ENCODE measurements at places on chromosomes 3 and 15.

- DNase-seq = no peak
Observed at GRCh38 chr3:137669519-137670060, 94.5 kb upstream of the SOX14 start.

GRCh38 chr15:30992249-30992864 is 929 bp upstream of the MTMR10 start:
- no peak for DNase-seq

DNA sequence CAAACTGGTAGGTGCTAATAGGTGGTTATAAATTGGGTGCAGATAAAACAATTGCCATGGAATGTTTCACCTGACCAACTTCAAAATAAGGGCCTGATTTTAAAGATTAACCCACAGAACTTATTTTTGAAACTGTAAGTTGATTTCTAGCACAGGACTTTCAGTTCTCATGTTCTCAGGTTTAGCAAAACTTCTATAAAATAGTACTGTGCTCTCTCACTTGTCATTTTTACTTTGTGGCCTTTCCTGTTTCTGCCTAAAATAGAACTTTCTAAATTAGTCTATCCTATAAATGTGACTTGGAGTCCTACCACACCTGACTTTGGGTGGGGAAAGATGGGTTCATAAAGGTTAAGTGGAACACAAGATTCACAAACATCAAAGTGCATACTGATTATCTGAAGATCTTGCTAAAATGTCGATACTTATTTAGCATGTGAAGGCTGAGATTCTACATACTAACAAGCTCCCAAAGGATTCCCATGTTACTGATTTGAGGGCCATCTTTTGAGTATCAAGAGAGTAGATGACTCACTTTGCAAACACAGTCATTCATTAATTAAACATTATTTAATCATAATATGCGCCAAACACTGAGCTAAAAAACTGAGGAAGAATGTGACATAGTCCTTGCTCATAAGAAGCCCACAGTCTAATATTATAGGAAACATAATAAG is 38.6 kb downstream of the BTLA start:
- no peak for DNase-seq

DNA sequence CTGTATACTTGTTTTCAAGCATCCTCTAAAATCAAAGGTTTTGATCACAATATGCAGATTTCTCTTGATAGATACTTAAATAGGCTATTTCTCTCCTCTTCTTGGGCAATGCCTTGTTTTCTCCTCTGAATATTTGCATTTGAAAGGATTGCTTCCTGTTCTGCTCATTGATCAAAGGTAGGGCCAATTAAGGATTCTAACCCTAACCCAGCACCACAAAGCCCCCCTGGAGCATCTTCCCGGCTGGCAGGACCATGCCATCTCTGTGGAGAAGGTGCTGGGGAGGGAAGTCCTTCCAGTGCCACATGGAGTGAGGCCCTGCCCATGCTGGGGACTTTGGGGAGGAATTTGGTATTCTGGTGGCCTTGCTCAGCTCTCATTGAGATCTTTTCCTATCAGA is 11.3 kb upstream of the NIPA2 start:
- no peak for DNase-seq

DNA sequence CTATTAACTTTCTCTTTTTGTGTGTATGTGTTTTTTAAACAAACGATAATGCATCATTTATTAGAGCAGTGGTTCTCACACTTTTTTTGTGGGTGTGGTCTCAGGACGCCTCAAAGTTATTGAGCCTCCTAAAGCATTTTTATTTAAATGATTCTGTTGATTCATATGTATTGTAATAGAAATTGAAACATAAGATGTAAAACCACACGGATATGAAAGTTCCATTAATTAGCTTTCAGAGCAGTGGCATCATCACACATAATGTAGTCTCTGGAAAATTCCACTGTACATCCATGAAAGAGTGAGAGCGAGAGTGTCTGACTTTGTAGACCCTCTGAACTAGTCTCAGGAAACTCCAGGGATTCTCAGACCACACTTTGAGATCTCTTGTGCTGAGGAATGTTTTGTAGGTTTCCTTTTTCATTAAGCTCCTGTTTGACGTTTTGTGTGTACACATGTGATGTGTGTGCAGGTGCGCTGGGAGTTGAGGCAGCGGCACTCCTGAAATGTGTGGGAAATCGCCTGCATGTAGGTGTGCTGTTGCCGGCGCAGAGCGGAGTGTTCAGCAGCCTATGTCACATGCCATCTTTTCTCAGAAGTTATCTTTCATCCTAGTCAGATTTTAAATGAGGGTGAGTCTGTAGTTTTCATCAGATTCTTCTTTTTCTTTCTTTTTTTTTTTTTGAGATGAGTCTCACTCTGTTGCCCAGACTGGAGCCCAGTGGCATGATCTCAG is 5.3 kb upstream of the TRAK1 start:
- no peak for DNase-seq

DNA sequence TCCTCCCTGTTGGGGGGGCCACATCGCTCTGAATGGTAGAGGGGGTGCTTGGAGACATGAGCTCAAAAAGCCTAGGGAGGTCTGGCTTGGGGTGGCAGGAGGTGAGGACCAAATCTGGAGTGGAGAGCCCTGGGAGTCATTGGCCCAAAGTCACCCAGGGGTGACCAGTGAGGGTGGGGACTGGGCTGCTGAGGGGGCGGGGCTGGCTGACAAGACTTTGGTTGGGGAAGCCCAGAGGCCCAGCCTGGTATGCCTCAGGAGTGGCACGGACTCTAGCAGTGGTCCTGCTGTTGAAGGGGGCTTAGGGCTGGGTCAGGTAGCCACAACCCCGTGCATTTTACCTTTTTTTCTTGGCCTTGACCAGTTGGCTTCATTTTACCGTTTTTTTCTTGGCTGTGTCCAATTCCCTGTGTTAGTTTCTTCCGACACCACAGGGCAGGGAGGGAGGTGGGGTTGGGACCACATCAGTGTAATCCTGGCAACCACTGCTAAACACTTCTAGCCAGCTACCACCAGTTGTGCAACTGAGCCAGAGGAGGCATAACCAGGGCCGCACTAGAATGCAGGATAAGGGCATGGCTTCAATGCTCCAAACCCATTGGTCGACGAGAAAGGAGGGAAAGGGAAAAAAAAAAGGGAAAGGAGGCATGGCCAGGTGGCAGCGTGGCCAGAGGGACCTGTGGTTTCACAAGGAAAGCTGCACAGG is 105.3 kb upstream of the C2CD4B start:
- DNase-seq = no peak

DNA sequence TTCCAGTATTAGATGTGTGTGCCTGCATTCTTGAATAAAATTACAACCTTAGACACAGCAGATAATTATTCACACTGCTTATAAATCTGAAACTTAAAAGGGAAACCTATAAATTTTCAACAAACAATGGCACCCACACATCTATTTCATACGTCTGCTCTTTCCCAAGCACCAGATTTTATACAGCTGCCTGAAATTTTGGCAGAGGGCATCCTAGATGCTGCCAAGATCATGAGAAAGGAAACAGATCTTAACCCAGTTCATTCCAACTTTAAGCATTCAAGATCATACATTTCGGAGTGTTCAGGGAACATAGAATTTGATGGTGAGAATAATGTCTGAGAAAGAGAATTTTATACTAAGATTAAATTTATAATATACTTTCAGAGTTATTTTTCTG is 53.1 kb downstream of the CLDN1 start:
- DNase-seq = no peak

DNA sequence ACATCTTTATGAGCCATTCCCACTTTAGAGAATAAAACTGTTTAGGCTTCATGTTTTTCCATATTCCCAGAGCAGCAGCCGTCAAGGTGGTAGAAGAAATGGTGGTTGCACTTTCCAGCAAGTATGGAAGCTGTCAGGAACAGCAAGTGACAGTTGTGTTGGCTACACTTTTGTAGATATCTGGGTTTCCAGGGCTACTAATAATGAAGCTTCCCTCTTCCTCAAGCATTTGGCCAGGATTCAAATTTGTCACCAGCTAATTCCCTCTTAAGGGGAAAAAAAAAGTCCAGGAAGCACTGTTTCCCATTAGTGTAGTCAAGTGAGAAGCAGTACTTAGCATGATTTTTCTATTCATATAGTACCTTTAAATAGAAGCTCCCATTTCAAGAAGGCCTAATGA is 252.8 kb downstream of the IGSF11 start:
- no peak for DNase-seq

- no peak for DNase-seq
Observed at GRCh38 chr15:43239732-43240491, 19.1 kb upstream of the EPB42 start.

DNA sequence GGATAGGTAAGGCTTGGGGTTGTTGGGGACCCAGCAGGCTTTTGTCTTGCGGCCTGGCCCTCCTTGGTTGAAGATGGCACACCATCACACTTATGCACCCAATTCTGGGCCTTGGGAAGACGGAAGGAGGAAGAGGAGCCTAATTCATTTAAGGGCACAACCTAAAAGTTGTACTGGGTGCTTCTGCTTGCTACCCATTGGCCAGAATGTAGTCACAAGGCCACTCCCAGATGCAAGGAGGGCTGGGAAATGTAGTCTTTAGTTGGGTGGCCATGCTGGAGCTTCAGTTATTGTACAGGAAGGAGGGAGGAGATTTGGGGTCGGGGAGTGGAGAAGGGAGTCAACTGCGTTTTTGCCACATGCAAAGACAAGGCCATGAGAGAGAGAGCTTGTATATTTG is 109.2 kb downstream of the TMEM266 start:
- peak; percentile 18 for DNase-seq

GRCh38 chr3:8485141-8485870 is 16.3 kb upstream of the LMCD1 start:
- DNase-seq = no peak

GRCh38 chr3:169813757-169814517 is 1.2 kb upstream of the LRRC34 start:
- peak; percentile 43 for DNase-seq

DNA sequence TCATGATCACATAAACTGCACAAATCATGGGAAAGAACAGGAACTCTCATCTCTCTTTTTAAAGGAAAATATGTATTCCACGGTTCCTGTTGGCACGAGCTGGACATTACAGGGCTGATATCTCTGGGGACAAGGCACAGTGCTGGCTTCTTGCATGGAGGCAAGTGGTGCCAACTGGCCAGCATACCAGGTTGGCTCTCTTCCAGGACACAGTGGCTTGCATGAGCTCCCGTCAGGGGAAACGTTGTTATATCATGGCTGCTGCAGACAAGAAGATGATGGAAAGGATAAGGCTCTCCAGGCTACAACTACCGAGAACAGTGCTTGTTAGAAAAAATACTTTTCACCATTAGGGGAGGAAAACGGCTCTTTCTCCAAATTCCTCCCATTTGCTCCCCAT is 283.9 kb downstream of the RORA start:
- no peak for DNase-seq

DNA sequence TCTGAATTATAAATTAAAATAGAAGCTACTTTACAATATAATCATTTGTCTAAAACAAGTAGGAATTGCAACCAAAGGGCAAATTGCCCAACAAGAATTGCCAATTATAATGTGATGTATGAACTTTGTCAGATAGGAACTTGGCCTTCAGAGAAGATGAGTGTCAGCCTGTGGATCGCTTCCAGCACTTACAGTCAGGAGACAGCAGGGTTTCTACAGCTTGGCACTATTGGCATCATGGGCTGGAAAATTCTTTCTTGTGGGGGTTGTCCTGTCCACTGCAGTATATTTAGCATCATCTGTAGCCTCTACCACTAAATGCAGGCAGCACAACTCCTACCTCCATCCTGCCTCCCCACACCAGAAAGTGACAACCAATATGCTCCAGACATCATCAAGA is 48.1 kb upstream of the CRBN start:
- no peak for DNase-seq

GRCh38 chr3:46325645-46326300 is 28.1 kb upstream of the CCR2 start:
- DNase-seq = no peak

GRCh38 chr15:25739687-25740121 is 123.4 kb downstream of the ATP10A start:
- peak; percentile 40 for DNase-seq

- no peak for DNase-seq
Observed at GRCh38 chr3:122714273-122714672, 33.6 kb downstream of the PARP14 start.

GRCh38 chr3:94626573-94626972 is 563.7 kb downstream of the NSUN3 start:
- no peak for DNase-seq

DNA sequence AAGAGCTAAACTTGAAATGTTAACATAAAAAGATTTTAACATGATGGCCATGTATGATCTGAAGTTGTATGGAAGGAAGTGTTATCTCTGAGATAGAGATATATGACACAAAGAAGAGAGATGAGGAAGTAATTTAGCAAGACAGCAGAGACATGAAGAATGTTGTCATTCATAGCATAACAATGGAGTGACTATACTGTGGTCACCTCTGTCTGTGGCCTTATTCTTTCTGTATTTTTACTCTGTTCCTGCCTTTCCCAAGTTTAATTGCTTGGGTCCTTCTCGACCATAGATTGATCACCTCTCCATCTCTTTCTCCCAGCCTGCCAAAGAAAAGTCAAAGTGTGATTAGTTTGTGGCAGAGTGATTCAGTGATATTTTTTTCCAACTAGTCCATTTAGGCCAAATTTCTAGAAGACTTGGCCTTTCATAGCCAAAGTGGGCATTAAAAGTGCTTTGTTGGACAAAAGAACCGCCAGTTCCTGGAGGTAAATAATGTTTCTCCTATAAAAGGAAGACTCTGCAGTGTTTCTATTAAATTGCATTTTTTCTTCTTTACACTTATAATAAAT is 711.9 kb downstream of the CADM2 start:
- no peak for DNase-seq

DNA sequence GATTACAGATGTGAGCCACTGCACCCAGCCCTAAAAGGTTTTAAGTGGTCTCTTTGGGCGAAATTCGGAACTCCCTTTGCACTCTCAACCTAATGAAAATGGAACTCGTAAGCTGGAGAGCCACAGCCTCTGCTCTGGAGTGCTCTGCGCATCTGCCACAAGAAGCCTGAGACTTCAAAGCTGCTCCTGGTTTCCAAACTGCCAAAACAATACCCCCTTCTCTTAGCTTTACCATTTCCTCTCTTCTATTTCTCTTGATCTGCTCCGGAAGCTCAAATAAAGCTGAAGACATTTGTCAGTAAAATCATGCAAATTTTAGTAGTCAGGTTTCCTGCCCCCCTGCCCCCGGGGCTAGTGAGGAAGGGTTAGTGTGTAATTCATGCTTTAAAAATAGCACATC is 312.7 kb downstream of the MFSD1 start:
- no peak for DNase-seq

DNA sequence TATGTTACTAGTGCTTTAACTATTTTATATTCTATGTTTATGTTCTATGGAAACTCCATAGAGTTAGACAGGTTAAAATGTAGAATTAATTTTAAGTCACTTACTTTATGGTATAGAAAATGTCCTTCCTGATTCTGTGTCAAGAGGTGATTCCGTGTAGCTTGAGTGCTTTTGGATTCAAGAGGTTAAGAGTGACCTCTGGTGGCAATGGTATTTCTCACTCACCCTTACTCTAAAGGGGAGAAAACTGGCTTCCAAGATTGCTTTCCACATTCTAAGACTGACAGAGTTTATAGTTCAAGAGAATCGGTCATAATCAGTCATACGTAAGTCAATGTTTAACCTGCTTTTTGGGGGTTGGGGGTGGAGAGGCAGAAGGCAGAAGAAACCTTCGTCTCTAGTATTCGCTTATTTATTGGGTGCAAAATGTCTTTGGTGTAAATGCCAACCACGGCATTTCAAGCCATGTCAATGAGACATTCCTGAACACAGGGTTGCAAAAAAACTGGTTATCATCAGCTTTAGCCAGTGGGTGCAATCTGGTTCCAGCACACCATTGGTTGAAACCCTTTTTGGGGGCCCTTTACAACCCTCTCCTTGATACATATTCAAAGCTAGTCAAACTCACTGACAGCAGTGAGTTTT is 92.0 kb upstream of the VGLL3 start:
- DNase-seq = peak; percentile 22

All from NCI-H1694 (cell line).